Placental pericyte (primary cell): ENCODE measurements at places on chromosomes 1 and 21. TPM values are rescaled to one million over a fixed set of nuclear protein-coding genes. Genes with fewer than 3 reads are reported as not detected.

TCHHL1 gene
- total RNA-seq: not detected in 2 replicates

HEYL gene
- total RNA-seq: 0.57 TPM in 1 of 2 replicates, not detected in the other

ATP1A2 gene
- total RNA-seq: under 0.01 TPM in 1 of 2 replicates, not detected in the other

PFDN2 gene
- 29.8 and 78.3 TPM in 2 replicates for total RNA-seq

APP gene
- 364 and 1,116 TPM in 2 replicates for total RNA-seq

ARHGAP30 gene
- total RNA-seq: under 0.01 TPM in 1 of 2 replicates, not detected in the other

CTSK gene
- 90.2 and 215 TPM in 2 replicates for total RNA-seq

LIN28A gene
- not detected in 2 replicates for total RNA-seq

NPHS2 gene
- not detected in 2 replicates for total RNA-seq

CR1L gene
- not detected in 2 replicates for total RNA-seq

USH2A gene
- total RNA-seq: under 0.01 TPM in 1 of 2 replicates, not detected in the other

KIF21B gene
- 0.22 and 0.29 TPM in 2 replicates for total RNA-seq

SLFNL1 gene
- 0.14 and 0.44 TPM in 2 replicates for total RNA-seq

FAM43B gene
- total RNA-seq: under 0.01 TPM in 1 of 2 replicates, not detected in the other

RGSL1 gene
- total RNA-seq: not detected in 2 replicates

TBX15 gene
- under 0.01 and 0.14 TPM in 2 replicates for total RNA-seq

MYOM3 gene
- total RNA-seq: 0.14 TPM in 1 of 2 replicates, not detected in the other

AMY2A gene
- total RNA-seq: not detected in 2 replicates

HPCA gene
- not detected in 2 replicates for total RNA-seq

KCNH1 gene
- 1.1 and 4.2 TPM in 2 replicates for total RNA-seq

CCDC185 gene
- total RNA-seq: not detected in 2 replicates

DMBX1 gene
- total RNA-seq: not detected in 2 replicates

PROX1 gene
- total RNA-seq: under 0.01 and 0.14 TPM in 2 replicates

CBR3 gene
- total RNA-seq: 5.9 and 11.6 TPM in 2 replicates

MTF1 gene
- 3.7 and 4.4 TPM in 2 replicates for total RNA-seq

CELA3A gene
- not detected in 2 replicates for total RNA-seq

SELE gene
- not detected in 2 replicates for total RNA-seq

OR2L5 gene
- total RNA-seq: not detected in 2 replicates

HSD3B2 gene
- not detected in 2 replicates for total RNA-seq

TDRD5 gene
- not detected in 2 replicates for total RNA-seq

AADACL4 gene
- not detected in 2 replicates for total RNA-seq

SFN gene
- 0.44 and 1.0 TPM in 2 replicates for total RNA-seq

MTMR11 gene
- total RNA-seq: 2.6 and 8.3 TPM in 2 replicates

ENAH gene
- 68.1 and 122 TPM in 2 replicates for total RNA-seq

GREM2 gene
- total RNA-seq: 2.0 and 8.4 TPM in 2 replicates
